ENCODE measurements at places on chromosomes 5 and 9. TPM values are rescaled to one million over a fixed set of nuclear protein-coding genes. Genes with fewer than 3 reads are reported as not detected.

- H3K27me3 ChIP-seq, result peaks cover 26% of the 10 kb centered on the region
- H3K4me3 ChIP-seq, result no peak overlapping the region
- H3K36me3 ChIP-seq, result no peaks in the 10 kb centered on the region
- DNase-seq, result no peak
- H3K4me1 ChIP-seq, result no peaks in the 10 kb centered on the region
- no peak overlapping the region for H3K27ac ChIP-seq
Observed at GRCh38 chr9:38233343-38233742, 159.2 kb upstream of the ALDH1B1 start.

DNA sequence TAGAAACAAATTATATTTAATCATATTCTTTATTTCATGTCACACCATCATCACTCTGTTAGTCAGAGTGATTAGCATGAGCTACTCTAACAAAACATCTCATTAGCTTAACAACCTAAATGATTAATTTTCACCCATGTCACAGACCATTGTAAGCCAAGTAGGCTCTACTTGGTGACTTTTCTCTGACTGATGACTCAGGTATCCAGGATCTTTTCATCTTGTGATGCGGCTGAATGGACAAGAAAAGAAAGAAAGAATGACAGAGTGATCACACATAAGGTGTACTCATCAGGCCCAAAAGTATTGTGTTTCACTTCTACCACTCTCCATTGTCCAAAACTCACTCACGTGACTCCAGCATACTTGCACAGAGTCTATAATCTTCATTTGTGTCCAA lies 299.3 kb downstream of the ANXA1 start:
- H3K36me3 ChIP-seq, result no peaks in the 10 kb centered on the region
- H3K4me1 ChIP-seq, result no peaks in the 10 kb centered on the region
- no peak overlapping the region for H3K27ac ChIP-seq
- H3K27me3 ChIP-seq, result no peaks in the 10 kb centered on the region
- DNase-seq, result no peak
- no peak overlapping the region for H3K4me3 ChIP-seq

DNA sequence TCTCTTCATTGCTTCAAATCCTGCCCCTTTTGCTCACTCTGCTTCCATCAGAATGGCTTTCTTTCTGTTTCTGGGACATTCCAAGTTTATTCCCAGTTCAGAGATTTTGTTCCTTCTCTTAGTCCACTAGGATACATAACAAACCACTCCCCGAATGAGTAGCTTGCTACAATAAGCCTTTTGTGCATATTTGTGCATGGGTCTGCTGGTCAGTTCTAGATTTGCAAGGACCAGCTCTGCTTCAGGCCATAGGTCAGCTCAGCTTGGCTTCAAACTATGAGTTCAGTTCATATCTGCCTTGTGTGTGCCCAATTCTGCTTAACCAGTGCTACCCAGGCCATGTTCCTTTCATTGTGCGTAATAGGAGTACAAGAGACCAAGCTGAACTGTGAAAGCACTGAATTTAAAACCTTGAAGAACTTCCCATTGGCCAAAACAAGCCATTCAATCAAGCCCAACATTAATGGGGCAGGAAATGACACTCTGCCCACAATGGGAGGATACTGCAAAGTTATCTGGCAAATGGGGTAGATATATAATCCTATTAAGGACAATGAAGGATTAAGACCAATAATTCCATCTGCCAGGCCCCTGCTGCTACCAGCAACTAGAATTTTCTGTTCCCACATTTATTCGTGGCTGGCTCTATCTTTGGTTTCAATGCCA lies 328.8 kb downstream of the PRELID2 start:
- H3K4me1 ChIP-seq, result no peaks in the 10 kb centered on the region
- H3K36me3 ChIP-seq, result no peaks in the 10 kb centered on the region
- DNase-seq, result no peak
- H3K4me3 ChIP-seq, result no peak overlapping the region

- no peaks in the 10 kb centered on the region for H3K4me1 ChIP-seq
- H3K4me3 ChIP-seq, result no peak overlapping the region
- H3K27me3 ChIP-seq, result no peaks in the 10 kb centered on the region
- H3K27ac ChIP-seq, result no peak overlapping the region
Observed at GRCh38 chr9:38360839-38361472, 31.5 kb upstream of the ALDH1B1 start.

- no peaks in the 10 kb centered on the region for H3K36me3 ChIP-seq
- H3K4me3 ChIP-seq, result no peak overlapping the region
- DNase-seq, result no peak
- H3K4me1 ChIP-seq, result no peaks in the 10 kb centered on the region
Observed at GRCh38 chr5:66209350-66209749, 65.2 kb downstream of the SREK1 start.

The CCNI2 gene
- total RNA-seq, result 1.7 TPM

The IL13 gene
- not detected for total RNA-seq

Data from spleen (tissue), 13 donors.